Hippocampal formation (tissue), 2 donors: ENCODE measurements at places on chromosomes 11 and 22.
A peak's percentile ranks its signal among the peaks of the same experiment; 100 is the strongest.

DNA sequence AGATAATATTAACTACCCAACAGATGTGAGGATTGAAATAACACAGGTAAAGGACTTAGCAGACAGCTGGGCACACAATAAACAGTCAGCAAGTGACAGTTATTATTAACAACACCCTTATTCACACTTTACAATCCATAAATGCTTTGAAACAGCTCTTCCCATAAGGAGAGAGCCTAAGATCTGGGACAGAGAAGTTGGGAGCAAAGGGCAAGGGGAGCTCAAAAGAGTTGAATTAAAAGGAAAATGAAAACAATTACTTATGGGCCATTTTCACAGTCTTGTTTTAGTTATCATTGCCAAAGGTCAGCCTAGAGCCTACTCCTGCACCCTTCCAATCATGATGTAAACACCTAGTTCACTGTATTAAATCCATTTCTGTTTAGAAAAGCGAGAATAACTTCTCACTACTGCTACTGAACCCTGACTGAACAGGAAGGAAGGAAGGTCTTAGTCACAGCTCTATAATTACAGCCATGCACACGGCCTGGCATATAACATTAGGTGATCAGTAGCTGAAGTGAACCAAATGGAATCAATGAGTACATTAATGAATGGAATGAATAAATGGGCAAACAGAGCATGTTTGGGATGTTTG is 111.3 kb downstream of the PLEKHA7 start:
- DNase-seq: no peak

- no peak for DNase-seq
These were observed 317.8 kb downstream of the MIAT start for GRCh38 chr22:26974914-26975803.

GRCh38 chr11:17286332-17286731 is 9.8 kb downstream of the NUCB2 start:
- no peak for DNase-seq

GRCh38 chr11:25068451-25068850 is 571.6 kb downstream of the LUZP2 start:
- DNase-seq: no peak

- no peak for DNase-seq
These were observed 22.1 kb downstream of the ASCL2 start for GRCh38 chr11:2248242-2248641.

- no peak for DNase-seq
These were observed 3.5 kb upstream of the RAB1B start for GRCh38 chr11:66264914-66265313.

DNA sequence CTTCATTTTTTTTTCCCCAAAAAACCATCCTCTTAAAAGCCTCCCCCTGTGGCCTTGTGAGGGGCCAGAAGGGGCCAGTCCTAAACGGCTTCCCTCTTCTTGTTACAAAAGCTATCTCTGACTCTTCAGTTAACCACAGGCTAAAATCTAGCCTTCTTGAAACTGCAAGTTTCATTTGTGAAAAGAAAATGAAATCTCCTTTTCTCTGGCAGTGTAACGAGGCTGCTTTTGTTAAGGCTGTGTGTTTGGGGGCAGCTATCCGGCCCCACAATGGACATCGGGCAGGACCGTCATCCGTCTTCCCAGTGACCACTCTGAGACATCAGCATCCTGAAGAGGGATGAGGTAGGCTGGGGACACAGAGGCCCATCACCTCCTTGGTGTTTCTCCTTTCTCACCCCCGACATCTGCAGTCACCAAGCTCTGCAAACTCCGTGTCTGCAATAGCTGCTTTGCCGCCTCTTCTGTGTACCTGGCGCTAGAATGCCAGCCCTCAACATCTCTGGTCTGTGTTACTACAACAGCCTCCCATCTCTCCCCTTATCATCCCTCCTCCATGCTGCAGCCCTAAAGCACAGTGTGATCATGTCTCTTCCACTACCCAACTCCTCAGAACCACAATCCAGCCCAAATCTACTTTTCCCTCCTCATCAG is 94.0 kb downstream of the RCN1 start:
- DNase-seq: no peak

DNA sequence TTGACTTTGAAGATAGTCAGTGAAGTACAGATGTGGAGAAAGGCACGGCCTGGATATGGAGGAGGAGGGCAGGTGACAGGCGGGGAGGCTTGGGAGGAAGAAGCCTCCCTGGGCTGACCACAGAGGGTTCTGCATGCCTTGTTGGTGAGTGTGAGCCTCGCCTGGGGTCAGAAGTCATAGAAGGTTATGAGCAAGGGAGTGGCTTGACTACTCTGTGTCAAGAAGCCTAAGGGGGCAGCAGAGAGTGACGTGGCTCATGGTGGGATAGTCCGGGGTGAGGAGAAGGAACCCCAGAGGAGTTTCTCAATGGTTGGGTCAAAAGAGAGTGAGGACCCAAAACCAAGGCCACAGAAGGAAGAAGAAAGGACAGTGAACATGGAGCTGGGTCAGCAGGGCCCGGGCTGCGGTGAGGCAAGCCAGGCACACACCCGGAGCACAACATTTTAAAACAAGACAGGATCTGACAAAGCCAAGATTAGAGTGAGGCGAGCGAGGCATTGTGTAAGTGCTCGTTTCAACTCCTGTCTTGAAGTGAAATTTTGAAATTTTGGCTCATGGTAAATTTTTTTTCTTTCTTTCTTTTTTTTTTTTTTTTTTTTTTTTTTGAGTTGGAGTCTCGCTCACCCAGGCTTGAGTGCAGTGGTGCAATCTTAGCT is 31.9 kb downstream of the PDGFB start:
- DNase-seq: no peak

DNA sequence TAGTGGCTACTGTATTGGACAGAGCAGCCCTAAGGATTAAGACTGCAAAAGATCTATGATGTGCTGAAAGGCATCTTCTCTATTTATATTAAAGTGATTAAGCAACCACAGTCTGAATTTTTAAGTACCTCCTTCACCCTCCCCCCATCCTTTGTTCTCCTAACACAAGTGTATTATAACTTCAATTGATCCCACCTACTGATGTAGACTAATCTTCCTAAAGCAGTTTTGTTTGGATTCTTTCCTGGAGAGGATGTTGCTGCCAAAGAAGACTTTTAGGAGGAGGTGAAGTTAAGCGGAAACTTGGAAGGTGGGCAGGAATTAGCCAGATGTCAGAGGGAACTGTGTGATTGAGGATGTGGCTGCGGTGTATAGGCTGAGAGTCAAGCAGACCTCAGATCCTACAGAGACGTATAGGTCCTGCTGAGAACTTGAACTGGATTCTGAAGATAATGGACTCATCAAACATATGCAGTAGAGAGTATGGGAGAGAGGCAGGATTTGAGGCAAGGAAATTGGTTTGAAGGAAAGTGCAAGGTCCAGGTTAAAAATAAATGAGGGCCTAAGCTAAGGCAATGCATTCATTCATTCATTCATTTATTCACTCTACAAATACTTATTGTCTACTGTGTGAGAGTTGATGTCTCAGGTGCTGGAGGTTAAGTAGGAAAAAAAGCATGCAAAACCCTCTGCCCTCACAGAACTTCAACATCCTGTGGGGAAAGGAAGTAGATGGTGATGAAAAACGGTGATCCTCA is 5.2 kb upstream of the RASSF10 start:
- DNase-seq: no peak

- DNase-seq: no peak
These were observed 2.7 kb downstream of the PNPLA3 start for GRCh38 chr22:43926349-43926710.

GRCh38 chr11:126265811-126266210 is 2.9 kb downstream of the SRPRA start:
- no peak for DNase-seq

DNA sequence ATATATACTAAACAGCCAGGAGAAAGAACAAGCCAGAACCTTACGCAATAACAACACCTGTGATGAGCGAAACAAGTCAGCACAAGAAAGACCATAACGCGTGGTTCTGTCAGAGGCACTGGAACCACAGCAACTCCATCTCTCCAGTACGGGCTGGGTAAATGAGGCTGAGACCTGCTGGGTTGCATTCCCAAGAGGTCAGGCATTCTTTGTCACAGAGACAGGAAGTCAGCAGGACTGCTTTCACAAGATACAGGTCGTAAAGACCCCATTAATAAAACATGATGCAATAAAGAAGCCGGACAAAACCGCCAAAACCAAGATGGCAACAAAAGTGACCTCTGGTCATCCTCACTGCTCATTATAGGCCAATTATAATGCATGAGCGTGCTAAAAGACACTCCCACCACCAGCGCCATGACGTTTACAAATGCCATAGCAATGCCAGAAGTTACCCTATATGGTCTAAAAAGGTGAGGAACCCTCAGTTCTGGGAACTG is 21.7 kb downstream of the TPST2 start:
- no peak for DNase-seq

DNA sequence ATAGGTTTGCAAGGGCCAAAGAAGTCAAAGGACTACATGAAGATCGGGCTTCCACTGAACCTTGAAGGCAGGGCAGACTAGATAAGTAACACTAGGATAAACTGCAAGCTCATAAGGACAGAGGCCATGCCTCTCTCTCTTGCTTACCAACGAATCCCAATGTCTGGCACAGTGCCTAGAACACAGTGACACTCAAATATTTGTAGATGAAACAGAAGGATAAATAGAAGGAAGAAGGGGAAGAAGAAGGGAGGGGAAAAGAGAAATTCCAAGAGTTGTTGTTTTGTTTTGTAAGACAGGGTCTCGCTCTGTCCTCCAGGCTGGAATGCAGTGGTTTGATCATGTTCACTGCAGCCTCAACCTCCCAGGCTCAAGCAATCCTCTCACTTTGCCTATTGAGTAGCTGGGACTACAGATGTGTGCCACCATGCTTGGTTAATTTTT is 26.9 kb downstream of the SIK3 start:
- peak; percentile 25 for DNase-seq

GRCh38 chr22:21761086-21761485 is 25.5 kb upstream of the YPEL1 start:
- DNase-seq: no peak

GRCh38 chr22:17121233-17122195 is at the start of gene TMEM121B:
Gene TMEM121B, minus strand, starts transcription at chr22:17121360. Its CDS starts 233 bp downstream, at chr22:17121127.
- DNase-seq: peak; percentile 46
